ENCODE measurements at places on chromosomes 2 and 18. TPM values are rescaled to one million over a fixed set of nuclear protein-coding genes. Genes with fewer than 3 reads are reported as not detected.

ERBB4 gene
- total RNA-seq: not detected

- DNase-seq: no peak
- H3K27me3 ChIP-seq: no peaks in the 10 kb centered on the region
- H3K4me3 ChIP-seq: no peak overlapping the region
- H3K27ac ChIP-seq: no peak overlapping the region
Observed at GRCh38 chr2:14418115-14418514, 214.4 kb upstream of the LRATD1 start.

CAPN14 gene
- not detected for total RNA-seq

ARHGEF33 gene
- total RNA-seq: 0.46 TPM

GRCh38 chr2:237509151-237509550 lies 22.1 kb downstream of the MLPH start:
- H3K4me1 ChIP-seq: peaks cover 42% of the 10 kb centered on the region
- H3K36me3 ChIP-seq: no peaks in the 10 kb centered on the region
- DNase-seq: no peak
- H3K27ac ChIP-seq: peak overlapping the region; percentile 60
- no peak overlapping the region for H3K4me3 ChIP-seq
- no peaks in the 10 kb centered on the region for H3K27me3 ChIP-seq

- peak overlapping the region; percentile 46 for H3K4me3 ChIP-seq
- peaks cover 25% of the 10 kb centered on the region for H3K4me1 ChIP-seq
- H3K36me3 ChIP-seq: no peaks in the 10 kb centered on the region
- no peak overlapping the region for H3K27ac ChIP-seq
- no peak for DNase-seq
Observed at GRCh38 chr2:11133238-11133935, 21.9 kb upstream of the SLC66A3 start.
